ENCODE measurements at places on chromosomes 4 and X. TPM values are rescaled to one million over a fixed set of nuclear protein-coding genes. Genes with fewer than 3 reads are reported as not detected.

DNA sequence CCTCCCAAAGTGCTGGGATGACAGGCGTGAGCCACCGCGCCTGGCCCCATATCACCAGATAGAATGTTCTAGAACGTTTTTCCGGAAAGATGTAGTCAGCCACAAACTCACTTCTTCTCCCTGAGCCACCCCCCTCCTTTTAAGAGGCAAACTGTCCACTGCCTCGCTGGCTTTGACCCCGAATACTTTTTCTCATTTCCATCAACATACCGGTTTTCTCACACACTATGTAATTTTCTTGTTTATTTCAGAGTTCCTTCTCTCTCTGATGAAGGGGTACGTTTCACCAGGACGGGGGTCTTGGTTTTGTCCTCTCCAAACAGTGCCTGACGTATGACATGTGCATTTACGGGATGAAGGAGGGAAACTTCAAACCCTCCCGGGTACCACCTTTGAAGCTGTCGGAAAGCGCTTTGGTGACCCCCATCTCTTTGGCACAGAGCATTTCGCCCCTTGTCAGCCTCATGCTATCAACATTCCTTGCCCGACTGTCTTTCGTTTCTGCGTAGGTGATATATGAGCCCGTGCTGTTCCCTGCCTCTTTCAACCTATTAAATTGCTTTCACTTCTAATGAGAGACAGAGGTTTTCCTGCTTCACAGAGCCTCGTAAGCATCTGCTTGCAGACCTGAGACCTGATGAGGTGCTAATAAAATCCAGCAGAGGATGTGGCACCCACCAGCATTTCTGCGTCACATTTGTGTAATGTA, 73.8 kb downstream of the CRLF2 start:
- no peak for DNase-seq

- no peak for DNase-seq
These were observed 580.5 kb upstream of the FAT1 start for GRCh38 chr4:187304133-187304532.

UGT2B7 gene
- total RNA-seq, result 185 TPM

- no peak for DNase-seq
These were observed 15.4 kb upstream of the MAGED1 start for GRCh38 chrX:51878056-51878455.

IL3RA gene
- total RNA-seq, result 1.7 TPM

DNA sequence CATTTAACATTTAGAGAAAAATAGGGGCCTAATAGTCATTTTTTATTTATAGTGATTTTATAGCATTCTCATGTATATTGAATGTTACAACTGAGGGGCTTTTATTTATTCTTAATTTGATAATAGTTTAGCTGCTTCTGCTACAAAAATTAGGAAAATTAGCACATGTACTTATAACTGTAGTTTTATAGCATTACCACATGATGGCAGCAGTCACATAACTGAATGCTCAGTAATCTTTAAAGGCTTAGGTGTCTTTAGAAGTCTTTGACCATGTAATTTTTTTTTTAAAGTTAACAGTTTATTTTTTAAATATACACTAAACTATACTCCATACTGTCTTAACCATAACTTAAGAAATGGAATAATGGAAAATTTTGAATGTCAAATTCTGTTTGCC, 136.6 kb downstream of the STAG2 start:
- no peak for DNase-seq

DNA sequence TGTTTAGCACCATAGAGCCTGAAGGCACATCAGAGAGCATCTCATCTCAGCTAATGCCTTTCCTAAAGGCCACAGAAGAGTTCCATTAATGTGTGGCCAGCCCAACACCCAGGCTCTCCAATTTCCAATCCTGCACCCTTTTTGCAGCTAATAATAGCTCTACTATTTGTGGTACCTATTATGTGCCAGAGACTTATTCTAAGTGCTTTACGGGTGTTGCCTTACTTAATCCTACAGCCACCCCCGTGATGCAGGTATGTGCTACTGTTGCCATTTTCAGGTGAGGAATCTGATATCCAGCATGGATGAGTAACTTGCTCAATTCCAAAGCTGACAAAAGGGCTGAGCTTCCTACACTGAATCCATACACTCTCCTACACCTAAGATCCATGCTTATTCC, 217.6 kb upstream of the GALNT7 start:
- DNase-seq, result no peak

DNA sequence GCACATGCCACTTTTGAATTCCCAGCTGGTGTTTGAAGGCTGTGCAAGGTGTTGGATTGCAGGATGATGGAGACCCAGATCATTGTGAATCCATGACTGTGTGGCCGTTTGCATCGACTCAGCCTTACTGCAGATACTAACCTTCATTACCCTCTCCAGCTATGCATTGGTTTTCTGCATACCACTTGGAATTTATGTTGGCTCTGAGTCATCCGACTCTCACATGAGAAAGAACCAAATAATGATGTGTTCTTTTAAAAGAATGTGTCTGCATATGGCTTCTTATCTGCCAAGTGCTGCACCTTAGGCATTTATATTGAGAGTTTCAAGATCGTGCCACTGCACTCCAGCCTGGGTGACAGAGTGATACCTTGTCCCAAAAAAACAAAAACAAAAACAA, 106.7 kb upstream of the PRKX start:
- no peak for DNase-seq

GRCh38 chr4:42415281-42415680, 18.0 kb downstream of the SHISA3 start:
- DNase-seq, result no peak

DNA sequence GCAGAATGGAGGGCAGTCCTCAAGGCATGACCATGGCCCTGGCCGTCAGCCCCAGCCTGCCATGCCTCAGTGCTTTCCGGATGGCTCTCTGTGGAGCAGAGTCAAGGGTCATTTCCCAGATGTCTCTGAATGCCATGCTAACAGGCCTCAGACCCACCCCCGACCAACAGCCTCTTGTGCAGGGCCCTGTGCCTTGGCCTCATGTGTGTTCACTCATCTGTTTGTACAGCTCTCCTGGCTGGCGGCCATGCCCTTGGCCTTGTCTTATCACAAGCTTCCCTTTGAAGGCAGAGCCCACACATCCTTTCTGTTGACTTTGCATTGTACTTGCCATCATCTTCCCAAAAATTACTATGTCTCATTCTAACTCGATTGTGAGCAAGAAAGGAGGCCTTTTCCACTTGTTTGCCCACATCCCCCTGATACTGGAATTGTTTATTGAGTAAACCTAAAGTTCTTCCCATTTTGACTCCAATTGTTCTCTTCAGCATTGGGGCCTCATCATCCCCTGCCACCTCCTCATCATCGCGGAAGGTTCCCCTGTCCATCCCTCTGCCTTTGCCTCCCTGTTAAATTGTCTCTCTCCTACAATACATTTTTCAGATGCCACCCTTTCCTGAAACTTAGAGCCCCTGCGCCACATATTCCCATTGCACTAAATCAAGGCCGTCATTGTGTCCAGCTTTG, 6.3 kb downstream of the CA5B start:
- no peak for DNase-seq

GRCh38 chrX:128619490-128619889, 567.3 kb upstream of the ACTRT1 start:
- no peak for DNase-seq

NSUN7 gene
- total RNA-seq, result 2.1 TPM

DNA sequence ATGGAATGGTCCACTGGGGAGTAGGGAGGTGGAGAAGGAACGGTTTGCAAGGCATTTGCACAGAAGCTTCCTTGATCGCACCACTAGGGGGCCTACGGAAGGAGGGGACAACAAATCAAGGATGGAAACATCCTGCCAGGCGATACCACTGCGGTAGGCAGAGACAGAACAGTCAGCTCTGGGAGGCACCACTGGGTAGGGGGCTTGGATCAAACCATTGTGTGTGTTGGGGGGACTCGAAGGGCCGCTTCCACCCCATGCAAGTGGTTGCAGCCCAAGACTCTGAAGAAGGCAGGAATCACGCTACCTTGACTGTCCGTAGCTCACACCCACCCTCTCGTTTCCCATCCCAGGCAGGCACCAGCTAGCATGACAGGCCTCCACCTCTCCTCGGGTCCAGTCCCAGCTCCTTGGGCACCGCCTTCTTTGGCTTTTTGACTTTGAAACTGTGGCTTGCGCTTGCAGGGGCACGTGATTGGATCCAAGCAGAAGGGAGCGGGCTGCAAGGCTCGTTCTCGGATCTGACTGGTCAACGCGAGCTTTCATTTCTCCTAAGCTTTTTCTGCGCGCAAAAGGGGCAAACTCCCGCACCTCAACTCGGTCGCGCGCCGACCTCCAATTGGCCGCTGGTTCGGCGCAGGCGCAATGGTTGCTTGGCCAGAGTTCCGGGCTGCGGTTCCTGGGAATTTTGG, 28.4 kb downstream of the GAGE1 start:
- DNase-seq, result no peak

DNA sequence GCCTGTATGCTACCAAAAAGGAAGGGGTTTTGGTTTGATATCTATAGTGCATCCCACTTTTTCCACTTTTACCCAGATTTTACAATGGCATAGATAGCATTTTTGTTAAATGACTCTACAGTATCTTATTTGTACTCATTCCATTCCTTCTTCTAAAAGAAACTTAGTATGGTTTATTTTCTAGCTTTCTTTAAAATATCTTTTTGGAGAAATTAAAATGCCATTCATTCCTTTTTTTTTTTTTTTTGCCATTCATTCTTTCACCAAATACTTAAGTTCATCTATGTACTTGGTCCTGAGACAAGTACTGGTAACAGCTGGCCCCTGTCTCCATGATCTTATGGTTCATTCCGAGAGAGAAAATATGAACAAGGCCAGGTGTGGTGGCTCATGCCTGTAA, 49.1 kb downstream of the MID1 start:
- DNase-seq, result no peak

- no peak for DNase-seq
These were observed 76.5 kb upstream of the TEX13A start for GRCh38 chrX:105297041-105297440.

DNA sequence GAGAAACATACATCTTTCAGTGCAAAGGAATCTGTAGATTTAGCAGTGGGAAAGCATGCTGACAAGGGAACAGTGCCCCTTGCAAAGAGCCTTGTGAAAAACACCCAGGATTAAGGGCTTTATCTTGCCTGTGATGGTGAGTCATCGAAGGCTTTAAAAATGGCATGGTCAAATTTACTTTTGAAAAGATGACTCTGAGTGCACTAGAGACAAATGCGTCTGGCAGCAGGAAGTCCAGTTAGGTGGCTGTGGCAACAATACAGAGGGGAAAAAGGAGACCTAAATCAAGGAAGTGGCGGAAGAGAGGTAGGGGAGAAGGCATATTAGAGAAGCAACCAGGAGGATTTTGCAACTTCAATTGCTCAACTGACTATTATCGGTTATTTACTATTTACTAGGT, 472.6 kb upstream of the CPEB2 start:
- no peak for DNase-seq

DNA sequence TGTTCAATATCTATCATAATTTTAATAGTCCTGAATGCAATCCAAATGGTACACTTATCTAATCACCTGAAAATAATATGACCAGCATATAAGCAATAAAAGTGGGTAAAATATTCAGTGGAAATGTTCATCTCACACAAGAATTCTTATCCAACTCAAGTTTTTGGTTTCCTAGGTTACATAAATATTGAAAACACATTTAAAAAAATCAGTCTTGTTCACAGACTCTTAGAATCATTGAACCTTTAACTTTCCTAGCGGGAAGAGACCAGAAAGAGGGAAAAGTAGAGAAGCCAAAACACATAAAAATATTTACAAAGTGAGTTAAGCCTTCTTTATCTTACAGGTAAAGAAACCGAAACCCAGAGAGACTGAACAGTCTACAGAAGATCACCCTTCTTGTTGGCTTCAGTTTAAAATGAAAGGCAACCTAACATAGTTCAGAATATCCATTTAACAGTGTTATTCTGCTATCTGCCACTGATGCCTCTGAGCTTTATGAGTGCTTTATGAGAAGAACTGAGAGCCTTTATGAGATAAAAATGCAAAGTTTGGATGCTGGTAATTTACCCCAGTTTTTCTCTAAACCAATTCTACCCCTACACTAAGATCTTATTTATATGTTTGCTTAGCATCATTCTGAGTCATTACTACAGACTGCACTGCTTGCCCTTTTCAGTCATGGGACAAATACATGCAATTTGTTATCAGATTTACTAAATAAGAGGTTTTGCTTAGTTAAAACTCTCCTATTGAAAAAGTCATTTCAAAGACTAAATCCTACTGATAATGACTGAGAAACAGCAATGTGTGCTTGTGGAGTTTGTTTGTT, 453.3 kb upstream of the INTU start:
- no peak for DNase-seq

DNA sequence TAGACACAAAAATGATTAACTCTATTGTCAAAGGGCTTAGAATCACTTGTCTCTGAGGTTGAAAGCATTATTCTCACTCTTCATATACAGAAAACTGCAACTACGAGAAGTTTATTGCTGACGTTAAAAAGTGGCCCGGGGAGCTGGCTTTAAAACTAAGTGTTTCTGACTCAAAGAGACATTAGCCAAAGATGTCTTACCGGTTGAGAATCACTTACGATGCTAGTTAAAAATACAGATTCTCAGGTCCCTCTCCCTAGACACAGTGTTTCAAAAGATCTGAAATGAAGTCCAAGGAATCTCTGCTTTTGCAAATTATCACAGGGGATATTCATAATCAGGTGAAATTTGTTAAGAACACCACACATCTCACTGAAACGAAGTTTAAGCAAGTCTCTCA, 1.2 kb downstream of the GNPDA2 start:
- DNase-seq, result no peak

TMSB15C gene
- 0.23 TPM for total RNA-seq

DNA sequence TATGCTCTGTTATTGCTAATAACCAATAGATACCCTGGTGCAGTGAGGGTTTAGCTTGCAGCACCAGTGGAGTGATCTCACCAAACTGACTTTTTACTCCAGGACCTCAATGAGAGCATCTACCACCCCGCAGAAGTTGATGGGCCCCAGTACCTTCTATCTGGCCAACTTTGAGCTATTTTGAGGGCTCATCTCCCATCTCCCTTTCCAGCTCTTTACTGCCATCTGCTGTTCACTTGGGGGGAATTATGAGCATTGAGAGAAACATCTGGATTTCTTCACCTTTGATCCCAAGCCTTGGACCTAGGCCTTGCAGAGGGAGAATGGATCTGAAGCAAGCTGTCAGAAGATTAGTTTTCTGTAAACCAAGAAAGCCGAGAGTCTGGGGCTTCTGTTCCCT, 143.6 kb downstream of the TMEM164 start:
- no peak for DNase-seq

SLC26A1 gene
- total RNA-seq, result 34.7 TPM

CFI gene
- 232 TPM for total RNA-seq

DNA sequence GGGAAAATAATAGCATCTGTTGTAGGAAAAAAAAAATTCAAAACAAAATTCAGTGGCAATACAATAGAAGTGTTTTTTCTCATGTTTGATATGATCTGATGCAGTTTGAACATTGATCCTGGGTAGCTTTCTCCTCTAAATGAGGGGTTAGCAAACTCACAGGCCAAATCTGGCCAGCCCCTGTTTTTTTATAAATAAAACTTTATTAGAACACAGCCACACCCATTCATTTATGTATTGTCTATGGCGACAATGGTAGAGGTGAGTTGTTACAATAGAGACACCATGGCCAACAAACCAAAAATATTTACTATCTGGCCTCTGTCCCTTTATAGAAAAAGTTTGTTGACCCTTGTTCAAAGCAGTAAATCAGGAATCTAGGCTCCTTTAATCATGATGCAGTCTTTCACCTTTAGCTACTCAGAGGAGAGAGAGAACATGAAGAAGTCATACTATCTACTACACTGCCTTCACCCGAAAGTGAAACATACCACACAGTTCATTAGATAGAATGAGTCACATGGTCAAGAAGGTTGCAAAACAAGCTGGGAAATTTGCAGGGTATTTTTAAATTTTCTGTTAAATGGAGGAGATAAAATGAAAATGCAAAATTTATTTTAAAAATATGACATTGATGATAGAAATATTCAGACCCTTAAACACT, 186.6 kb upstream of the MAOA start:
- no peak for DNase-seq

FAAH2 gene
- total RNA-seq, result 13.9 TPM

EREG gene
- total RNA-seq, result 0.51 TPM
